ENCODE measurements at places on chromosomes 6 and 20.

DNA sequence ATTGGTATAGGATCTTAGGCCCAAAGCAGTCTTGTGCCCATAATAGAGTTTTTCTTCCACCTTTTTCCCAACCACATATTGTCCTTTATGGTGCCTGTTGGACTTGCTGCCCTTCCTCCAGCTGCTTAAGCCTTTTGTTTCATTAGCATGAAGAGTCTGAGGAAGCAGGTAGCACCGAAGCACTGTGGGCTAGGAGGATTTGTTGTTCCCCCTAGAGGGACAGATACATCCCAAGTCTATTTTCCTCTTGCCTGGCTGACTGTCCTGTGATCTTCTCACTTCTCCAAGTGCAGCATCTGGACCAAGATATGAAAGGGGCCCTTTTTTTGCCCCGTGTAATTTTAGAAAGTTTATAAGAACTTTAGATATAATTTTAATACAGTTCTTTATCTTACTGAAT is 50.7 kb upstream of the COL10A1 start:
- DNase-seq = no peak

GRCh38 chr6:135145063-135145800 is 35.9 kb upstream of the MYB start:
- DNase-seq = no peak

- no peak for DNase-seq
Observed at GRCh38 chr6:32854376-32855178, 585 bp downstream of the PSMB9 start.

- no peak for DNase-seq
Observed at GRCh38 chr6:53547166-53547810, 2.4 kb upstream of the GCLC start.

GRCh38 chr6:140130074-140130473 is 755.6 kb upstream of the CITED2 start:
- DNase-seq = no peak

GRCh38 chr6:5366941-5367340 is 105.6 kb downstream of the FARS2 start:
- DNase-seq = no peak

GRCh38 chr20:35773154-35773751 is 1.4 kb downstream of the PHF20 start:
- no peak for DNase-seq

Data from omental fat pad (tissue), 4 donors.